ENCODE measurements at places on chromosomes 6 and 20.
A peak's percentile ranks its signal among the peaks of the same experiment; 100 is the strongest.

DNA sequence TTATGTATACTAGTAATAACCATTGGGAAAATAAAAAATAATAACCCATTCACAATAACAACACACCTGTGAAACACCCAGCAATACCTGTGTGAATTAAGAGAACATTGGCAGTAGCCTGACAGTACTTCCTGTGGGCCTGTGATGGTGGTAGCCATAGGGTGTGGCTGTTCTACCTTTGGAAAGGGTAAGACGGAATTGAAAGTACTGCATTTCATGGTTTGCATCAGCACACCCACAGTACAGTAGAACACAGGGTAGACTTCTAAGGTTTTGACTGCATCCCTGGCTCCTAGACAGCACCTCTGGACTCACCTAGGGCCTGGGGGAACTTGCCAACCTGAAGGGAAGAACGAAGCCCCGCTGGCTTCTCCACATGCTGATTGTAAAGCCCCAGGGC is 279.8 kb downstream of the HTR1B start:
- DNase-seq = no peak

DNA sequence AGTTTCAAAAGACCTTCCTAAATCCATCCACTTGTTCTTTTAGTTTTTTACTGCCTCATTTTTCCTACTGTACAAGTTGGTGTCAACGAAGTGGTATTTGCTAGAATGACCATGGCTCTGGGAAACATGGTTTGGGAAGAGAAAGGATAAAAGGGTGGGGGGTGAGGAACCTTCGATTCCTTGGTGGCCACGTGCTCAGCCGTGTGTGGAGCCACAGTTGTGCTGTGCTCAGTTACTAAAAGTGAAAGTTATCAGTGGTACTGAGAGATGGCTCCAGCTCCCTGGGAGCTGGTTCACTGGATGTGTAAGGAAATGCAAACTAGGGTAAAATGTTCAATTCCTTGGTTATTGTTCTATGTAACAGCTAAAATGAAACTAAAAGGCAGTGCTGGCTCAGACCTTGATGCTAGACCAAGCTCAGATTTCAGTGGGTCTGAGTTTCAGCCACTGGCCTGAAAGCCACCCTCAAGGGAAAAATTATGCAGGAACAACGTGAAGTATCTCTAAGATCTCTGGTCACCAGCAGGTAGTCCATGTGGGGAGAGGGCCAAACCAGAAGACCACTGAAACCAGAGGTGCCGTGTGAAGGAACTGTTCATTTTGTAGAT is 7.4 kb upstream of the SLC22A2 start:
- DNase-seq = no peak

GRCh38 chr6:95248499-95248898 is 328.8 kb upstream of the MANEA start:
- DNase-seq = no peak

- DNase-seq = no peak
These were observed 145.9 kb downstream of the RALGAPA2 start for GRCh38 chr20:20566516-20566915.

DNA sequence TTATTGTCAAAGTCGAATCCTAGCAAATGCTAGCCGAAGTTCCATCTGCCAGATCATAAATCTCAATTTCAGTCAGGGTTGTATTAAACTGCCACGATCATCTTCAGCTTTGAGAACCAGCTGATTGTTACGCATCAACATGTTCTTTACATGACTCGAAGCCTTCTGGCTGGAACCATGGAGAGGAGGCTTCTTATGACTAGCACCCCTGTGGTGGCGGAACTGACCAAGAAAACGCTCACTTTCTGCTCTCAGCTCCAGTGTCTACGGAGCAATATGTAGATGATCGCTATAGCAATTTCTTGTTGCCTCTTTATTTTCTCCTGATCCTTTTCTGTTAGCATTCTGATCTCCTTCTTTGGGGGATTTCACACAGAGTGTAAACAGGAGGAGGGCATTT is 479.4 kb upstream of the SLC35B3 start:
- DNase-seq = no peak

- no peak for DNase-seq
These were observed 27.7 kb upstream of the CARMIL1 start for GRCh38 chr6:25251426-25251825.

- DNase-seq = no peak
These were observed 34.1 kb downstream of the SESN1 start for GRCh38 chr6:109060571-109060970.

DNA sequence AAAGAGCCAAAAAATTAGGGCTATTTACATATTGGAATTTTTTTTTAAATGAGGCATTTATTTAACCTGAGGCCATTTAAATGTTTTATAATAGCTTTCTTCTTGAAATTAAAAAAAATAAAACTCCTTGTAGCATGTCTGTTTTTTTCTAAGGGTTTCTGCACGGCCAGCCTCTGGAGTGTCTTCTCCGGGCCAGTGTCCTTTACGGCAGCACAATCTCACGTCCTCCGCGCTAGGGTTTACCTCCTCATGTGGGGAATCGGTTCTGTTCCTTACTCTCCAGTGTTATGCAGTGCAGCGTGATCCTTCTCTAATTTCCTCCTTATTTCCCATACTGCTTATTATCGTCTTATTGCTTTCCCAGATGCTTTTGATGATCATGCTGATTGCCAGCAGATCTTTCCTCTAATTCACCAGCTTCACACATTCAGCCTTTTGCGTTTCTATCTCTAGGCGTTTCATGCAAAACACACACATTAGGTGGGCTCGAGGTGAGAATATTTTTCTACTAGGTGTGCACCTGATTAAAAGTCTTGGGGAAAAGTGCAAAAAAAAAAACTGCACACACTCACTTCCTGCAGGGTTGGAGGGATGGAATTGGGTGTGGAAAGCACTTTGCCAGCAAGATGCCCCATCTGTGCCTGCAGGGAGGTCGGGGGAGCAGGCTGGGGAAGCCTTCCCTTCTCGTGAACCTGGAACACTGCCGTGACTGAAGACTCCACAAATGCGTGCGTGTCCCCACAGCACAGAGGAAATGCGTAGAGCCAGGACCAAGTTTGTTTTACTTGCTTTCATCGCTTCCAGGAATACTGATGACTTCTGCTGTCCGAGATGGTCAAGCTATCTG is 56.1 kb downstream of the PSMG4 start:
- no peak for DNase-seq

DNA sequence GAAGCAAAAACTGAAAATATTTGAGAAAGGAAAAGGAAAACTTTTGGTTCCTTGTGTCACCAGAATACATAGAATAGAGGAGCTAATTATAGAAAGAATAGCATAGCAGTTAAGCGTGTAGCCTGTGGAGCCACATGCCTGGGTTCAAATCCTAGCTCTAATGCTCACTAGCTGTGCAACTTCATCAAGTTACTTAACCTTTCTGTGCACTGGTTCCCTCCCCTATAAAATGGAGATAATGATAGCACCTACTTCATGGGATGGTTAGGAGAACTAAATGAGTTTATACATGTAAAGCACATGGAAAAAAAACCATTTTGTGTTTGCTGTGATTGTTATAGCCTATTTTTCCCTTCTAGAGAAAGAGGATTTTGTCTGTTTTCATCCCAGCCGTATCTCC is 24.5 kb upstream of the RNGTT start:
- no peak for DNase-seq

GRCh38 chr20:38893565-38894090 is 32.6 kb upstream of the FAM83D start:
- peak; percentile 71 for DNase-seq

- DNase-seq = no peak
These were observed 175.0 kb upstream of the PRDM1 start for GRCh38 chr6:105911106-105911629.

- no peak for DNase-seq
These were observed 63.9 kb upstream of the FUCA2 start for GRCh38 chr6:143575440-143575839.

GRCh38 chr6:51049288-51049982 is 230.8 kb downstream of the TFAP2B start:
- no peak for DNase-seq

DNA sequence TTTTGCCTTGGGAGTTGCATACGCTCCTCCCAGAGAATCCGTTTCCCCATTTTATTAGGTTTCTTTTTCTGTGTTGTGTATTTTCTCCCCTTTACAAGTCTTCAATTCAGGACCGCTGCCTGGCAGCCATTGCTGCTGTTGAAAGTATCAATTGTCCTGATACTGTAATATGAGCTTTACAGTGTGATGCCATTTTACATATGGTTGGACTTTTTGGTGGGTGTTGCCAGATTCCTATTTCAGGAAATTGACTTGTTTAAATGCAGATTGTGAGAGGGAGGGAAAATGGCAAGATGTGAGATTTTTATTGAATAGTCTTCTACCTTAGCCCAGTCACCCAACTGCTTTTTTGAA is 1.2 kb downstream of the PANK2 start:
- no peak for DNase-seq

DNA sequence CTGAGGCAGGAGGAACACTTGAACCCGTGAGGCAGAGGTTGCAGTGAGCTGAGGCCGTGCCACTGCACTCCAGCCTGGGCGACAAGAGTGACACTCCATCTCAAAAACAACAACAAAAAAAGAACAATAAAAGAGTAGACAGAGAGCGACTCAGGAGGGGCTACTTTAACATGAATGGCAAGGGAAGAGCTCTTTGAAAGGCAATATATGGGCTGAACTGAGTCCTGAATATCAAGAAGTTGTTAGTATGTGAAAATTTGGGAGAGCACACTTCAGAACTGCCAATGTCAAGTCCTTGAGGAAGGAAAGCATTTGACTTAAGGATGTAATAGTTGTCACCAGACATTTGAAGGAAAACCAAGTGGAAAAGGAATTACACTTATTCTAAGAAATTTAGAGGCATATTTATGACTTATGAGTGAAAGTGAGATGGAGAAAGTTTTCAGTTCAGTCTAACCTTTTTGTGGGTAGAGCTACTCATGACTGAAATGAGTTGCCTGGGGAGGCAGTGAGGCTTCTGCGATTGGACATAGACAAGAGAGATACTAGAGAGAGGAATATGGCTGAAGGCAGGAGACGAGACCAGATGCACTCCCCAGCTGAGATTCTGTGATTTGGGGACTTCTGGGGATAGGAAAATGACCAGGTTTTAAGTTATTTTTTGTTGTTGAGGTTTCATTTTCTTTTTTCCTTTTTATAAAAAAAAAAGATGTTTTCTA is 48.6 kb upstream of the SLC16A10 start:
- DNase-seq = no peak

DNA sequence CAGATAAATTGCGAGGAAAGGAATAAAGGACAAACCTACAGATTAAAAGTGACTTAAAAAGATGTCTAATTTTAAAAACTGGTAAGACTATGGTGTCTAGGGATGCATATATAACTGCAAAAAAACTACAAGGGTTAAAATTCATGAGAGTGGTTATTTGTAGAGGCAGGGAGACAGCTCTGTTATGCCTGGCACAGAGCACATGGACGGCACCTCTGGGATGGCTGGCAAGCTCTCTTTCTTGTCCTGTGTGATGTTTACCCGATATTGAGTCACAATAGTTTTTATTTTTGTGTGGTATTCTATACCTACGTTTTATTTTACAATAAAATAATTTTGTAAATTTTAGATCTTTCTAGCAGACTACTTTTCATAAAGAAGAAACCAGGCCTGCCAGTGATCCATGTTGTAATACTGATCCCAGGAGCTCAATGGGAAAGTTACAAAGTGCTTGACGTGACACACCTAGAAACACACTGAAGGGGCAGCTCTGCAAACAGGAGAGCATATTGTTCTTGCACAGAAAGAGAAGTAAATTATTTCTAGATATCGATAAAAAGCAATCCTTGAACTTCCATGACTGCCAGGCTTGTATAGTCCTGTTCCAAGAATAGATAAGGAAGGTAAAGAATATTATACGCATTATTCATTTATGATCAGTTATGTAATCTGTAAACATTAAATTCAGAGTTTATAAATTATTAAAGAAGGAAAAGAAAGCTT is 290.0 kb downstream of the PTPRK start:
- DNase-seq = no peak

- no peak for DNase-seq
These were observed 515.7 kb upstream of the BTBD3 start for GRCh38 chr20:11401988-11402387.

DNA sequence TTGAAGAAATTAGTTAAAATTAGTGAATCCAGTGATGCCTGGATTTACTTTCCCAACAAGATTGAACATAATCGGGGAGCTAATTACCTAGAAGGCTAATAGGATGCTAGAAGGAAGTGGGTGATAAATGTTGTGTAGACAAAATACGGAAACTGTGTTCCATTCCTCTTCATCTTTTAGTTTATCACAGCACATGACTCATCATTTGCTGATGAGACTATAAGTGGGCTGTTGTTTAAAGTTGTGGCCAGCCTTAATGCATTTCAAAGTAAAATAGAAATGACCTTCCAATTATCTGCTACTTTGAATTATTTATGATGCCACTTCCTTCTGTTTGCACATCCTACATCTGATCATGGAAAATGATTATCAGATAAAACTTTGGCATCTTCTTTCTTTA is 43.4 kb downstream of the OGFRL1 start:
- DNase-seq = no peak

- no peak for DNase-seq
These were observed 59.0 kb downstream of the RIN2 start for GRCh38 chr20:19817017-19817416.

- no peak for DNase-seq
These were observed 1.6 kb downstream of the CLIC5 start for GRCh38 chr6:46014046-46014445.

GRCh38 chr6:57137350-57137749 is 34.8 kb upstream of the BAG2 start:
- DNase-seq = no peak

DNA sequence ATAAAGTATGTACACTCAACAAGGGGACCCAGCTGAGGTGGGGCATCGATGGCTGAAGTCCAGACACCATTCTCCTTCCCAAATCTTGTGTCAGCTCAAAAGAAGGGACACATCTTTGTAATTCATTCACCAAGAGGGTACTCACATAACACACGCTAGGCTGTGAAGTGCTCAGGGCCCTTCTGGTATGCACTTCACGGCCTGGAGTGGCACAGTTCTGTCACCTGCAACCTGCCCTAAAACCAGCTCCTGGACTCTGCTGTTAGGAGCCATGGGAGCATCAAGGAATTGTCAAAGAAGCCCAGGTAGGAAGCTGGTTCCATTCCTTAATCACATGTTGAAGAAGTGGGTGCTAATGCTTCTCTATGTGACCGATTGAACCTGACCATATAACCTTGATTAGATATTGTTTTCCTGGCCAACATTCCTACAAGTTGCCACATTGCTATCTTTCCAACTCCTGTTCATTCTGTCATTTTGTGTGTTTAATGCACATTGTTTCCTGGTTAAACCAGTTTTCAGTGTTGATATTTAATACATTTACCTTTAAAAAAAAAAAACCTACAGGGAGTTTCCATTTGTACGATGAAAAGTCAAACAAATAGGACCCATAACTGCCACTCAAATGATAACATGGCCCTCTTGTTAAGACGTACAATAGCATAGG is 127.3 kb downstream of the TNFRSF21 start:
- no peak for DNase-seq

DNA sequence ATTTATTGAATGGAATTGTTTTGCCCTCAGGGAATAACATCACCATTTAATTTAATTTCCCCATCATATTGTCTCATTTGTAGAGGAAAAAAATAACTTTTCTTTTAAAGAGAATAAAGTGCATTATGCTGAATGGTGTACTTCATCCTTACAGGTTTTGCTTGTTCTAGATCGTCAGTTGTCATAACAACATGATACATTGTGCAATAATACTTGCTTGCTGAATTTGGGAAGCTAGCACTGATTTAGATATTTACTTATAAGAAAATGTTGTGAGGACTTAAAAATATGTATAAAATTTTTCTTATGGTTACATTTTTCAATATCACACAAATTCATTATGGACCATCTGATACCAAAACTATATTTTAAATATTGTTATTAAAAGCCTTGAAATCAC is 509.0 kb upstream of the POU3F2 start:
- no peak for DNase-seq

Measured in activated CD4-positive, alpha-beta T cell treated with anti-CD3 and anti-CD28 coated beads, Interleukin-2, amount 50 U/mL, for 24 hours (primary cell).